ENCODE measurements at places on chromosomes 1 and 21. TPM values are rescaled to one million over a fixed set of nuclear protein-coding genes. Genes with fewer than 3 reads are reported as not detected.

Gene ADAMTSL4
- 2.0 TPM for total RNA-seq

Gene PROX1
- 0.10 TPM for total RNA-seq

Gene AMIGO1
- 1.5 TPM for total RNA-seq

Gene MROH7
- total RNA-seq = 0.07 TPM

Gene CCDC24
- 0.91 TPM for total RNA-seq

- no peak for DNase-seq
These were observed 51.8 kb upstream of the LRP8 start for GRCh38 chr1:53379662-53380002.

DNA sequence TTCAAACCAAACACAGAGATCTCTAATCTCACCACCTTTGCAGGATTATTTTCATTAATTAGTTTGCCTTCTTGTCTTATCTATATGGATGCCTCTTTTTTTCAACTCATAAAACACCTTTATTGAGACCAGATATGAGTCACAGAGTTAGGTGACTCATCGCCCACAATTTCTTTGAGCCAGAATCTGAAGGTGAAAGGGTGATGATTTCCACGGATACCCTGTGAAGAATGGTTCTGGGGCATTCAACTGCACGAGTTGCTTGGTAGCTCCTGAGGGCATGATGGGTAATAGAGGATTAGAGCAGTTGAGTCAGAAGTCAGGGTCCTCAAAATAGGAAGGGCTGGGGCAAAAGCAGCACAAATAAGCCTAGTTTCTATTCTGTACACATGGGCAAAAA lies 128.2 kb downstream of the TBX19 start:
- DNase-seq = peak; percentile 82

DNA sequence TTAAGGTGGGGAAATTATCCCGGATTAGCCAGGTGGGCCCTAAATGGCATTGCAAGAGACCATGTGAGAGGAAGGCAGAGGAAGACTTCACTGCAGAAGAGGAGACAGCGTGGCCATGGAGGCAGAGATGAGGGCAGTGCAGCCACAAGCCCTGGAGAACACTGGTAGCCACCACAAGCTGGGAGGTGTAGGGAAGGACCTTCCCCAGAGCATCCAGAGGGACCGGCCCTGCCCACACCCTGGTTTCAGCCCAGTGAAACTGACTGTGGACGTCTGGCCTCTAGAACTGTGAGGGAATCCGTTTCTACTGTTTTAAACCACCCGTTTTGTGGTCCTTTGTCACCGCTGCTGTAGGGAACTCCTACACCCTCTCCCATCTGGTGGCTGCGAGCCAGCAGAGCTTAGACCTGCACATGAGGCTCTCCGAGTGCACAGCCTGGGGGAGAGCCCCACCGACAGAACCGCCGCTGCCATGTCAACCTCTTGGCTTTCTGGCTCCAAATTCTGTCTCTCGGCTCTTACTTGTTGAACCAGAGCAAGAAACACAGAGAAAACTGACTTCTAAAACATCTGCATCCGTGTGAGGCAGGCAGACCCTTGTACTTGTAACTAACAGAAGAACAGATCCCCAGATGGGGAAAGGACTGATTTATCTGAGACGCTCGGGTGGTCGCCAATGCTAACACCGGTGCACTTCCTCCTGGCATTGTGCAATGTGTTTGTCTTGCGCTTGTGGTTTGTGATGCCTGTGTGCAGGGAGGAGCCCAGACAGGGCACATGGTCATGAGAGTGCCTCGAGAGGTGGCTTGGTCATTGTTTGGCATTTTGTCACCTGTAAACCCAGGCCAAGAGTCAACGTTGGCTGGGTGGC lies 90.8 kb upstream of the TMPRSS2 start:
- no peak for DNase-seq

DNA sequence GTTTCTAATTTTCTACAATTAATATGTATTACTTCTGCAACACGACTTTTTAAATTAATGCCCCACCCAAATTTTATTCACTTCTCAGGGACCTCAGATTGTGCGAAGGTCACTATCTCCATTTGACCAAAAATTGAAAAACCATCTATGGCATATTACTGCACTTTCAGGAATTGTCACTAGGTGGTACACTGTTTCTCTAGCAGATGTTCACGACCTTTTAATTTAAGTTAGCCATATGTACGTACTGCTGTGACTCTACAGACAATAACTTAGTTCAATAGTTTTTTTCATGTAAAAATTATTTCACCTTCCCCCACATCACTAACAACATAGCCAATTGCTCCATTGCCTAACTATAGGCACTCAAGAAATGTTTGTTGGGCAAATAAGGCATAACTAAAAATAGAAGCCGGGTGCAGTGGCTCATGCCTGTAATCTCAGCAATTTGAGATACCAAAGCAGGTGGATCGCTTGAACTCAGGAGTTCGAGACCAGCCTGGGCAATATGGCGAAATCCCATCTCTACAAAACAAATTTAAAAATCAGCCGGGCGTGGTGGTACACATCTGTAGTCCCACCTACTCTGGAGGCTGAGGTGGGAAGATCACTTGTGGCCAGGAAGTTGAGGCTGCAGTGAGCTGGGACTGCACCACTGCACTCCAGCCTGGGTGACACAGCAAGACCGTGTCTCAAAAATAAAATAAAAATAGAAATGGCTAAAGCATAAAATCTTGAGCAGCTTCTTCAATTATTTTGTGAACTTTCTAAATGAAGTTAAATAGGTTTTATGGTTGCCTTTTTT lies 75.7 kb upstream of the PKN2 start:
- no peak for DNase-seq

DNA sequence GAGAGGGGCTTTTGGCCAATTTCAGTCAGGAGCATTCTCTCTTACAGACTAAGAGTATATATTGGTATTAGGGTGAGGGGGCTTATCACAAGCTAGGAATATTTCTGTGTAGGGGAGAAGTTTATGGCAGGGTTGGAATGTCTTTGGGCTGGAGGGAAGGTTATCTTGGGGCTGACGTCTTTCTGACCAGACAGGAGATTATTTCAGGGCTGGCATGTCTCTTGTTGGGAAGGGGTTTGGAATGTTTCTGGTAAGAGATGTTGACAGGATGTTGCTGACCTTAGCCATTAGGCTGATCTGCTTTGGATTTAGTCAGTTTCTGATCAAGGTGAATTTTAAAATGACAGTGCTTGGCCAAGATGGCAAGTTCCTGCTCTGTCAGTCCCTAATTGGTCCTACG lies 17.8 kb upstream of the HSD3B1 start:
- no peak for DNase-seq

GRCh38 chr1:167486090-167486824 lies 32.1 kb downstream of the CD247 start:
- peak; percentile 46 for DNase-seq

DNA sequence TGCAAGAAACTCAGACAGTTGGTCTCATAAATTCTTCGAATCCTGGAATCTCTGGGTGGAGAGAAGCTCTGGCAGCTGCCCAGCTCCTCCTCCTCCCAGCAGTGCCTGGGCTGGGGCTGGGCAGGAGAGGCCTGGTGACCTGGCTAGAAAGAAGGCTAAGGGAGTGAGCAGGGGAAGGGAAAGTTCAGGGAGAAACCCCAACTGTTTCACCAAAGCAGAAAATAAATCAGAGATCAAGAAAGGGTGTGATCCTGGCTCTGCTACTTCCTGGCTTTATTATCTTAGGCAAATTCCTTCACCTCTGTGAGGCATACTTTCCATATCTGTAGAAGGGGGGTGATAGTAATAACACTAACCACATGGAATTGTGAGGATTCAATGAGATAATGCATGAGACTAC lies 8.8 kb upstream of the COL16A1 start:
- no peak for DNase-seq

- no peak for DNase-seq
These were observed 126.7 kb downstream of the GDAP2 start for GRCh38 chr1:117802531-117803257.

- no peak for DNase-seq
These were observed 46.4 kb upstream of the JUN start for GRCh38 chr1:58830291-58830690.

DNA sequence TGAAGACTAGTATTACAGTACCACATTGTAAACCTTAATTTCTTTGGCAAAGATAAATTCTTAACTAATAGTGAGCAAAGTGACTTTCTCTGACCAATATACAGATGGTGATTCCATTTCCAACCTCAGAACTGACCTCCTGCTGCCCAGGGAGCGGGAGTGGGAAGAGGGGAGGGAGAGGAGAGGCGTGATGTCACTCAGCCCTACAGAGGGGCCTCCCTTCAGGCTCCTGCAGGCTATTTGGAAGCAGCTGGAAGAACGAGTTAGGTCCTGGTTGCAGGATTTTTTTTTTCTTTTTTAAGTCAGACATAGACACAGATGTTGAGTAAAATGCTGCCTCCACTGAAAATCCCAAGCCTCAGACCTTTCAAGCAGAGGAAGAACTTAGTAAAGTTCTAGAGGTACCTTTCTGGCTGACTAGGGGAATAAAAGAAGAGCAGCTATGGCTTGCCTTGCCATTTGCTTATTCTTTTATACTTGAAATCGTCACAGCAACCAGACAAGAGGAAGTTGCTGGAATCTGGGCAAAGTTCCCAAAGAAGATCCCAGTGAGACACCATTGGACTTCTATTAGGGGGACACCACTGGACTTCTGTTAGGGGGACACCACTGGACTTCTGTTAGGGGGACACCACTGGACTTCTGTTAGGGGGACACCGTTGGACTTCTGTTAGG lies 54.5 kb downstream of the EXO1 start:
- no peak for DNase-seq

GRCh38 chr1:46137916-46138315 lies 5.5 kb upstream of the PIK3R3 start:
- DNase-seq = no peak
